Body of pancreas (tissue), 4 donors: ENCODE measurements at places on chromosomes 6 and 20. TPM values are rescaled to one million over a fixed set of nuclear protein-coding genes. Genes with fewer than 3 reads are reported as not detected.

REV3L gene
- total RNA-seq: 28.3 TPM

MOG gene
- not detected for total RNA-seq

SGK1 gene
- 238 TPM for total RNA-seq

CNKSR3 gene
- total RNA-seq: 13.2 TPM

CD93 gene
- total RNA-seq: 14.2 TPM

RAB23 gene
- total RNA-seq: 5.6 TPM

ELOVL2 gene
- total RNA-seq: 3.0 TPM

RAD21L1 gene
- not detected for total RNA-seq

RNF144B gene
- 5.4 TPM for total RNA-seq

HUS1B gene
- 4.4 TPM for total RNA-seq

DNA sequence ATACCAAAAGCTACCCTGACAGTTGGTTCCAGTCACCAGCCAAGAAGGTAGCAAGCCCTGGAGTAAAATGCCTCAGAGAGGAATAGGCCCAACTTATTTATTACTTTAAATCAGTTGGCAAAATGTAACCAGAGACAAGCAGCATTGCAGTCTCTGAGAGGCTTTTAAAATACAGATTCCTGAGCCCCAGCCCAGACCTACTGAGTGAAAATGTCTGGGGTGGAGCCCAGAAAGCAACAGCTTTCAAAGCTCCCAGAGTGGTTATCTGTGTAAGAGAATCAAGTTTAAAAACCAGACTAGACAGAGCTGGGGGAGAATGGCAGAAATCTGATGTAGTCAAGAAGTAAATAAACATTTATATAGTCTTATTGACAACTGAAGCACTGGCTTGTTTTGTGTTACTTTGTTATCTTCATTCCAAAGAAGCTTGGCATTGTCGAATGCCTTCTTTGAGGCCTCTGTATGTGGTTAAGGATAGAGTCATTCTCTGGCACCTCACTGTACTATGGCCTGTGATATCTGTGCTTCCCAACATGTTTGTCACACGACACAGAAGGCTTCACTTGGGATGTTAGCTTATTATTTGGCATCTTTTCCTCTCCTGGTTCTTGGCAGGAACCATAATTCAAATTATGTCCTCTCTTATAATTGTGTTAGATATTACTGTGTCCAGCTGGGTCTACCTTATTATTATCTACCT is 313.5 kb downstream of the SLC35F1 start:
- H3K27ac ChIP-seq: no peak overlapping the region
- no peaks in the 10 kb centered on the region for H3K27me3 ChIP-seq
- H3K36me3 ChIP-seq: no peaks in the 10 kb centered on the region
- no peak for DNase-seq
- peaks cover 5% of the 10 kb centered on the region for H3K4me1 ChIP-seq

GRCh38 chr20:31713312-31714273 is 9.1 kb downstream of the BCL2L1 start:
- no peaks in the 10 kb centered on the region for H3K27me3 ChIP-seq
- H3K36me3 ChIP-seq: no peaks in the 10 kb centered on the region
- H3K4me1 ChIP-seq: peaks cover 94% of the 10 kb centered on the region
- peak; percentile 56 for DNase-seq
- H3K4me3 ChIP-seq: no peak overlapping the region
- peak overlapping the region; percentile 96 for H3K27ac ChIP-seq

- no peaks in the 10 kb centered on the region for H3K4me1 ChIP-seq
- H3K36me3 ChIP-seq: peaks cover 7% of the 10 kb centered on the region
- H3K27me3 ChIP-seq: no peaks in the 10 kb centered on the region
- no peak overlapping the region for H3K4me3 ChIP-seq
Measured at GRCh38 chr6:17656092-17656491, 50.6 kb downstream of the NUP153 start.

DNA sequence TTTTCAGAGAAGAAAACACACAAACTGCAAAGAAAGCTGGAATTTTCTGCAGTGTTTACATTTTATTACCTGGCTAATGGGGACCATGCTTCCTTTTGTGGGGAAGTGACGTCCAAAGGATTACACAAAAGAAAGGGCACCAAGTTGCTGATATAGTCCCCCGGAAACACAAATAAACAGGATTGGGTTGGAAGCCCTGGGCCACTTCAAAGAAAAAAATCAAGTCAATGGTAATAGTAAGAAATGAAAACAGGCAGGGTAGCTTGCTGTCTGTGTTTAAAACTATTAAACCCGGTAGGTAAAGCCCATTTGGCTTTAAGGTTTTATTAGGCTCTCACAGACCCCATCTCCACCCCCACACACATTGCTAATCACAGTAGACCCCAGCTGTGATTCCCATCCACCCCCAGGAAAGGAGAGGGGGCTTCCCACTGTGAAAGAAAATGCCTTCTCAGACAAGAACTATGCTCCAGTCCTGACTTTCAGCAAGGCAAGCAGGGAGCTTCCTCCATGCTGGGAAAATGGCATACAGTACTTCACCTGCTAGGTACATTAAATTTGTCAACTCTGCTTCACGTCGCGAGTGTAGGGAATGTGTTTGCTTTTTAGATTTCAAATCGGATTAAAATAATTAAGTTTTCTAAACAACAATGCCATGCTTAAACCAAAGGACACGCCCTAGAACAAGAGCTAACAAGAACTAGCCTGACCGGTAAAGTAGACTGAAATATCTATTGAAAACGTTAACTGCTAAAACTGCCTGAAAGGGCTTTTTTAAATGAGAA is 1.1 kb downstream of the PERP start:
- H3K4me1 ChIP-seq: peaks cover 22% of the 10 kb centered on the region
- no peaks in the 10 kb centered on the region for H3K36me3 ChIP-seq

DNA sequence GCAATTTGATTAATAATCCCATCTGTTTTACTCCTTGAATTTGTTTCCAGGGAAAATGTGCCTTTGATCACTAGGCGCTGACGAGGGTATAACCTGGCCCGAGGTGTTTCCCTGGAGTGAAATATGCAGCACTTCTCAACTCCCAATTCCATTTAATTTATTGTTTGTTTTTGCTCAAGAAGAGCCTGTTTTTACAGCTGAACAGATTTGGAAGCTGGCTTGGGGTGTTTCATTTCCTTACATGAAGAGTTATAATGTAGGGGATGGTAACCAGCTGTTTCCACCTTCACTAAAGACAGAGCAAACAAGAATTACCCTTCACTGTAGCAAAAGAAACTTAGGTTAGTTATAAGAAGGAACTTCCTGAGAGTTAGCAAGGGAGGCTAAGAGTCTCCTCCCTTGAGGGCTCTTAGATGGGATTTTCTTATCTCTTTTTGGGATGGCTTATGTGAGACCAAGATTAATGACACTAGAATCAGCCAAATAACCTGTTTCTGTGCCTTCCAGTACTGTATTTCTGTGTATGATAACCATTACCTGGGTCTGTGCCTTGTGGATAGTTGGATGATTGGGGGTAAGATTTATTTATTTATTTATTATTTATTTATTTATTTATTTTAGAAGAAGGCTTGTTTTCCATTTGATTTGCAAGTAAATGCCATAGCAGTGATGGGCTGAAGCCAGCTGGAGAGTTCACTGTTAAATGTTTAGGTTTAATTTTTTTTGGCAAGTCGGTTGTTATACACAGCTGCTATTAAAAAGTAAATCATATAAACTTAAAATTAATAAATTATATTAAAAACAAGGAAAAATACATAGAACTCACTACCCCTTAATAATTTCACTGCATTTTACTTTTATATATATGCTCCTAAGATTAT is 162.2 kb upstream of the BMP2 start:
- no peak for DNase-seq
- no peaks in the 10 kb centered on the region for H3K27me3 ChIP-seq
- no peaks in the 10 kb centered on the region for H3K4me1 ChIP-seq
- no peak overlapping the region for H3K27ac ChIP-seq
- no peaks in the 10 kb centered on the region for H3K36me3 ChIP-seq

GRCh38 chr20:8661229-8661952 is 407.5 kb upstream of the PLCB4 start:
- no peaks in the 10 kb centered on the region for H3K27me3 ChIP-seq
- H3K27ac ChIP-seq: no peak overlapping the region
- no peaks in the 10 kb centered on the region for H3K4me1 ChIP-seq
- DNase-seq: no peak

- no peaks in the 10 kb centered on the region for H3K36me3 ChIP-seq
- H3K27ac ChIP-seq: no peak overlapping the region
- H3K4me1 ChIP-seq: peaks cover 6% of the 10 kb centered on the region
Measured at GRCh38 chr6:90369024-90369519, 72.4 kb upstream of the BACH2 start.

- H3K27ac ChIP-seq: no peak overlapping the region
- H3K36me3 ChIP-seq: no peaks in the 10 kb centered on the region
- no peak for DNase-seq
- no peak overlapping the region for H3K4me3 ChIP-seq
Measured at GRCh38 chr20:48298851-48299484, 513.7 kb upstream of the SULF2 start.

DNA sequence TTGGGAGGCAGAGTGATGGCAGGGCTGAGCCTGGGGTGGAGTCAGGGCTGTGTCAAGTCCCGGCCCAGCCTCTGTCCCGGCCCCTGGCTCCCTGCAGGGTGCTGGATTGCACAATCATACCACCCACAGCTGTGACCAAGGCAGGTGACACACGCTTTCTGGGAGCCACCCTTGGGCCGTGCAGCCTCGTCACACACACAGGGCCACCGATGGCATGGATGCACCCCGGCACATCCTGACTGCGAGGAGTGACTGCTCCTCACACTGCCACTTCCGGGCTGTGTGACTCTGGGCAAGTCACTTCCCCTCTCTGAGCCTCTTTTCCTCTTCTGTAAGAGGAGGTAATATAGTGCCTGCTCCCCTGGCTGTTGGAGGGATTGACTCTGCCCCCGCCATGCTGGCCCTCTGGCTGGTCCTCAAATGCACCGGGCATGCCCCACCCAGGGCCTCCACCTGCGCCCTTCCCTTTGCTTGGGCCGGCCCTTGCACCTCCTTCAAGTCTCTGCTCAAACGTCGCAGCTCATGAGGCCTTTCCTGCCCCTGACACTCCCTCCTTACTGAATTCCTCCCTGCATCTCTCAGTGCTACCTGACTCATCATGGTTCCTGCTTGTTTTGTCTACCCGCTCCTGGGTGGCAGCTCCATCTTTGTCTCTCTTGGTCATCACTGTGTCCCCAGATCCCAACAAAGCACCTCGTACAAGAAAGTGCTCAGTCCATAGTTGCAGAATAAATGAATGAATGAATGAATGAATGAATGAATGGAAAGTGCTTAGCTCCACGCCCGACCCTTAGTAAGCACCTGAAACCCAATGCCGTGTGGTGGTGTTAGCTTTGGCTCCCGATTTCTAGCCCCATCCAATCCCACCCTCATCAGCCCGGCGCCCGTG is 93.5 kb downstream of the CEBPB start:
- no peak overlapping the region for H3K4me3 ChIP-seq
- H3K27me3 ChIP-seq: no peaks in the 10 kb centered on the region
- no peaks in the 10 kb centered on the region for H3K36me3 ChIP-seq
- no peak overlapping the region for H3K27ac ChIP-seq
- peaks cover 16% of the 10 kb centered on the region for H3K4me1 ChIP-seq
- peak; percentile 69 for DNase-seq

GRCh38 chr6:2770171-2770570 is 5.0 kb downstream of the WRNIP1 start:
- no peak overlapping the region for H3K27ac ChIP-seq
- no peak overlapping the region for H3K4me3 ChIP-seq
- H3K36me3 ChIP-seq: no peaks in the 10 kb centered on the region
- H3K4me1 ChIP-seq: peaks cover 49% of the 10 kb centered on the region

DNA sequence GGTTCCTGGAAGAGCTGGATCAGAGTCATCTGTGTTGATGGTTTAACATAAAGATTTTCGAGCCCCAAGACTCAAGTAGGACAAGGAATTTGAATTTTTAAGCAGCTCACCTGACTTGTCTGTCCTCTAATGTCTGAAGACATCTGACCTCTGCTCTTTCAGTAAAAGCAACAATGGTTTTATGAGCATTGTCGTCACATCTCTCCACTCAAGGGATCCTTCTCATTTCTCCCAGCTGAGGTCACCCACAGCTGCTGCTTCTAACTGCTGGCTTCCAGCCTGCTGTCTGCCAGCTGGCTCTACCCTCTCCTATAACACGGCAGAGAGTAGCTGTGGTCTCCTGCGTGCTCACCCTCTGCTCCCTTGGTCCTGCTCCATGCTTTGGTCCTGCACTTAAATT is 24.7 kb upstream of the HDAC2 start:
- no peaks in the 10 kb centered on the region for H3K36me3 ChIP-seq
- no peaks in the 10 kb centered on the region for H3K4me1 ChIP-seq
- no peak overlapping the region for H3K4me3 ChIP-seq
- no peak for DNase-seq

GRCh38 chr6:107970255-107970654 is 12.2 kb upstream of the SEC63 start:
- no peaks in the 10 kb centered on the region for H3K36me3 ChIP-seq
- H3K4me1 ChIP-seq: peaks cover 14% of the 10 kb centered on the region
- H3K4me3 ChIP-seq: no peak overlapping the region
- H3K27ac ChIP-seq: no peak overlapping the region
- H3K27me3 ChIP-seq: no peaks in the 10 kb centered on the region

GRCh38 chr6:106360410-106360988 is at the start of gene CRYBG1:
Gene CRYBG1, plus strand, starts transcription at chr6:106360717. Its CDS starts 192 bp downstream, at chr6:106360909.
- H3K4me1 ChIP-seq: peaks cover 7% of the 10 kb centered on the region
- H3K4me3 ChIP-seq: peak within 1 kb of the TSS; percentile 36
- DNase-seq: peak; percentile 84

DNA sequence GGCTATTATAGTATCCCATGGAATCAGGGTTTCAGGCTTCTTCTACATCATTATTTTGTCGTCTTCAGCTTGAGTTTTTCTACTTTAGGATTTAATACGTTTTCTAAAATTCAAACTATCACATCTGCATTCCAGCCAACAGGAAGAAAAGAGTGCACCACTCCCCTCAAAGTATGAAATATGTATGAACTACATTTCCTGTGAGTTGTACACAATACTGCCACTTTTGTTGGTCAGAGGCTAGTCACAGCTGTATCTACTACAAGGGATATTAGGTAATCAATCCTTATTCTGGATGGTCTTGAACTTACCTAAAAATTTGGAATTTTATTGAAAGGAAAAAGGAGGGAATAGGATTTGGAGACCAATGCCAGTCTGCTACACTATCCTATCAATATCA is 235.6 kb upstream of the TBX18 start:
- no peak for DNase-seq
- no peak overlapping the region for H3K27ac ChIP-seq
- H3K27me3 ChIP-seq: no peaks in the 10 kb centered on the region
- H3K4me3 ChIP-seq: no peak overlapping the region

- no peaks in the 10 kb centered on the region for H3K36me3 ChIP-seq
- no peaks in the 10 kb centered on the region for H3K27me3 ChIP-seq
- no peak overlapping the region for H3K4me3 ChIP-seq
- DNase-seq: no peak
- H3K27ac ChIP-seq: no peak overlapping the region
Measured at GRCh38 chr6:133956416-133957049, 3.5 kb downstream of the TBPL1 start.
